NCI-H1048 (cell line): ENCODE measurements at places on chromosomes 5 and 9.

DNA sequence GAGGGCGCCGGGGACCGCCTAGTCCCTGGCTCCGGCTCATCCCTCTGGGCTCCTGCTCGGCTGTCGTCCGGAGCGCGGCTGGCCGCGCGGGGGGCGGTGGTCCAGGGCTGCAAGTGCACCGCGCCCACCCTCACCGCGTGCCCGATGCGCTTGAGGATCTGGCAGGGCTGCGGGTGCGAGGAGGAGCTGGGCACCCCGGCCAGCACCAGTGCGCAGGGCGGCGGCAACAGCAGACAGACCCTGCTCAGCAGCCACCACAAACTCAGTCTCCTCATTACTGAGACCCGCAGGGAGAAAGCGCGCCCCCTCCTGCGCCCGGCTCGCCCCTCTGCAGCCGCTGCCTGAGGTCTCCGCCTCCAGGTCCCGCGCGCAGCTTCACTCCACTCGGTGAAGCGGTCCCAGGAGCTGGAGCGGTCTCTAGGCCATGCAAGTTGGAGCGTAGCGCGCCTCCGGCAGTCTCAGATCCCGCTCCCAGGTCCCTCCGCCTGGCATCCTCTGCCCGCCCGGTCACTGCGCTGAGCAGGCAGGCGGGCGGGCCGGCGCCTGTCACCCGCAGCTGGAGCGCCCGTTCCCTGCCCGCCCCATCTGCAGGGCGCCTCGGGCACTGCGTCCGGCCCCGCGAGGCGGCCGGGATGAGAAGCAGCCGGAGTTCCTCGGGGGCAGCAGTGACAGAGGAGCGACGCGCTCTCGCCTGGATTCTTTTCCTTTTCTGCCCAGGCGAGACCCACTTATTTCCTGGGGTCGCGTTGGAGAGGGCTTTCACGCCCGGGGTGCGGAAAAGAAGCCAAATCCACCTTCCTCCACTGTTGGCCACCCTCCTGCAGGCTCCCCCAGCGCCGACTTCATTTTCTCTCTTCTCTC, 512 bp downstream of the GRIN3A start:
- DNase-seq = no peak

DNA sequence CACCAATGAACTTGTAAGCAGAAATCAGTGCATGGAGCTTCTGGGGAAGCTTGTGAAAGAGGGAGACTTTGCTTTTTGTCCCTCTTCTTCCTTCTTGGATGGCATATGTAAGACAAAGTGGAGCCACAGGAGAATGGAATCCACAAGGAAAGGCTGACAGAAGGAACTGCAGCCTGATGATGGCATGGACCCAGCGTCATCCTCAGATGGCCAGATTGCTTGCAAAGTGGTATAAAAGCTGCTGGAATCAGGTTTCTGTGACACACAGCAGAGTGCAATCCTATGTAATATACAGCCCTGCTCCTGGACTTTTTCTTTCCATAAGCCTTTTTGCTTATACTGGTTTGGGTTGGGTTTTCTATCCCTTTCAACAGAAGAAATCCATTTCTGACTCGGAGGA, 31.4 kb upstream of the SPARC start:
- no peak for DNase-seq

- peak; percentile 80 for DNase-seq
Observed at GRCh38 chr5:160399402-160400353, at the start of gene FAM200C. Gene FAM200C, minus strand, starts transcription at chr5:160400054. Its CDS starts 4,564 bp downstream, at chr5:160395490.

GRCh38 chr5:133006653-133007052, 19.7 kb downstream of the ZCCHC10 start:
- no peak for DNase-seq

GRCh38 chr5:17346811-17347210, 129.4 kb downstream of the BASP1 start:
- DNase-seq = no peak

DNA sequence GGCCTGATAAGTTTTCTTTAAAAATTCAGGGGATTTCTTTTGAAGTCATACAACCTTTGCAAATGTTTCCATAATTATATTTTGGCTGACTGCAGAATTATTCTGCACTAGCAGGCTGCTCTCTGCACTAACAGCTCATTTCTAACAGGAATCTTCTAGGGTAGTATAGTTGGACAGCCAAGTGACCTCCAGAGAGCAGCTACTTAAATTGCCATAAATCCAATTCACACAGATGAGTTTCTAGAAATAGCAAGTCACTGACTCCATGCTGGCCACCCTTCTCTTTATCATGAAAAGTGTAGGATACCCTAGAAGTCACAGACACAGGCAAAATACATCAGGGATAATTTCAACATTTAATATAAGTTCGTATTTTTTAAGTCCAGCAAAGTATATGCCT, 110.9 kb upstream of the TARS1 start:
- DNase-seq = no peak

- DNase-seq = no peak
Observed at GRCh38 chr5:62327138-62328053, 21.4 kb downstream of the KIF2A start.

GRCh38 chr9:109319626-109320241, 1.1 kb downstream of the EPB41L4B start:
- no peak for DNase-seq

GRCh38 chr5:53884844-53885243, 324.4 kb downstream of the NDUFS4 start:
- DNase-seq = no peak

DNA sequence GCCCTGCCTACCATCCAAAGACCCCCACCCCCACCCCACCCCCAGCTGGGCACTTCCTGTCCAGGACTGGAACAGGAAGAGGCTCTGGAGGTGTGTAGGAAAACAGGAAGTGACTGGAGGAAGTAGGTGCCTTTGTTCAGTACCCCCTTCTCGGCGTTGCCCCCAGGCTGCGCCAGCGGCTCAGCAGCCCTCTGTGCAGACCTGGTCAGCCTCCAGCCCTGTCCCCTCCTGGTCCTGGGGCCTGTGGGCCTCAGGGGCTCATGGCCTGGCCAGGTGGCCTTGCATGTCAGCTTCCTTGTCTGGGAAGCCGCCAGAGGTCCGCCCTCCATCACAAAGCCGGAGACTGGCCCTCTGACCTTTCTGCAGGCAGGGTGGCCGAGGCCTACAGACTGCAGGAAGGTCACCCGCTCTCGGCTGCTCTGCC, 26.0 kb downstream of the FLT4 start:
- no peak for DNase-seq

DNA sequence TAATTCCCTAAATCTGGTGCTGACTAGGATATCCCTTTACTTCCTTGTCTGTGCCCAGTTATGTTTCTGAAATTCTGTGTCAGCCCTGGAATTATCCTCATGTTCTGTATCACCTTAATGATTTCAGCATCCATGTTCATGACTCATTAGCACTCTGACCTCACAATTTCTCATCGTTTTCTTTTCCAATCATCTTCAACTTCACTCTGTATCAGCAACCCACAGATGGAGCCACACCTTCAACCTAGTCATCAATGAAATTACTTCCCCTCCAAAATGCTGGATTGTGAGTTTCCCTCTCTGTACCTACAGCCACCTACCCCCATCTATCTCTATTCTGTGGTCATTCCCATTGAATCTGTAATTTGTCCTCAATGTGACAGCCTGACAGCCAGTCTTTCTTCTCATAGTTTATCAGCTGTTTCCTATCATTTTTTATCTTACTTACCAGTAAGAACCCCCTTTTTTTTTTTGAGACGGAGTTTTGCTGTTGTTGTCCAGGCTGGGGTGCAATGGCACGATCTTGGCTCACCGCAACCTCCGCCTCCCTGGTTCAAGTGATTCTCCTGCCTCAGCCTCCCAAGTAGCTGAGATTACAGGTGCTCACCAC, 3.1 kb upstream of the IL6ST start:
- no peak for DNase-seq

DNA sequence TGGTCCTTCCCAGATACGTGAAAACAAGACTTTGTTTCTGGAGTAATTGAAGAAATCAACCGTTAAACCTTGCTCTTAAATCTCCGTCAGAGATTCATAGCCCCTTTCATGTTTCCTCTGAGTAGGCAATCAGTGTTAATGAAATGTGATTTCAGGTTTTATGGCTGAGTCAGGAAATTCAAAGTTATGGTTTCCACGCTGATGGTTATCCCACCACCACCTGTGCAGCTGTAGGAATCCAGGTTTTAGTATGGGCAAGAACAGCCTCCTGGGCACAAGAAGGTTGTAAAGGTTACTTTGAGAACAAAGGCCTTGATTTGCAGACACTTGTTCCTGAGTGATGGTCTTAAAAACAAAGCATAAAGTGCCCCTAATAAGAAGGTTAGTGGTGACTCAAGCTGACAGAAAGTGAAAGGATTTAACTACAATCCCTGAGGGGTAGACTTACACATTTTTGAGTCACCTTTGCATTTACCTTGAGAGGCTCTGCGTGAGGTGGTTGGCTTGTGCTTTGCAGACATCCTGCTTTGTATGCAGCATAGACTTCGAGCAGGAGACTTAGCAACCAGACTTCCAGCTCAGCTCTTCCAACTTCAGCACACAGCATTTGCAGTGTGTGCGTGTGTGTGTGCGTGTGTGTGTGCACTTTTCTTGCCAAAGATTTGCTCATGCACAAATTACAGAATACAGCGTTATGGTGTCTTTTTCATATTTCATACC, 159.6 kb downstream of the TLE4 start:
- DNase-seq = no peak

GRCh38 chr9:38286766-38287165, 105.7 kb upstream of the ALDH1B1 start:
- no peak for DNase-seq

- DNase-seq = no peak
Observed at GRCh38 chr9:124388275-124389048, 26.8 kb downstream of the PSMB7 start.

- DNase-seq = no peak
Observed at GRCh38 chr9:129124506-129125069, 13.4 kb downstream of the PTPA start.

DNA sequence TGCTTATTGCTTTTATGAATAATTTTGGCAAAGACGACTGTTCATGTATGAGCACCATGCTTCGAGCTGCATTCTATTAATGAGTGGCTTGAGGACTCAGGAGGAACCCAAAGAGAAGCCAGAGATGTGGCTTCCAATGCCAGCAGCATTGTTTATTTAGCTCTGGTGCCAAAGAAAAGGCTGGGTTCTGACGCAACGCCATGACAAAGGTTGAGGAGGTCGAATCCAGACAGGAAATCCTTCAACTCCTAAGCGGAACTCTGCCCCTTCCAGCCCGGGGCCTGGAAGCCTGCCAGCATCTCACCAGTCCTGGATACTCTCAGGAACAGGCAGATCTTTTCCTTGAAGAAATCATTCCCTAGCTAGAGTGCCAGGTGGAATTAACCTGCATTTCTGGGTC, 104.4 kb downstream of the ARHGAP26 start:
- DNase-seq = no peak

- DNase-seq = no peak
Observed at GRCh38 chr5:67515020-67515689, 318.6 kb upstream of the CD180 start.

- DNase-seq = no peak
Observed at GRCh38 chr9:122827761-122828093, 661 bp downstream of the PDCL start.

- no peak for DNase-seq
Observed at GRCh38 chr5:93044859-93045666, 536.0 kb downstream of the NR2F1-AS1 start.

GRCh38 chr5:1172670-1173404, 28.6 kb upstream of the SLC6A19 start:
- DNase-seq = no peak

- no peak for DNase-seq
Observed at GRCh38 chr9:11158676-11159075, 545.9 kb upstream of the PTPRD start.

- no peak for DNase-seq
Observed at GRCh38 chr5:34707451-34708107, 51.5 kb downstream of the RAI14 start.
